ENCODE measurements at places on chromosomes 1 and 21. TPM values are rescaled to one million over a fixed set of nuclear protein-coding genes. Genes with fewer than 3 reads are reported as not detected.

DNA sequence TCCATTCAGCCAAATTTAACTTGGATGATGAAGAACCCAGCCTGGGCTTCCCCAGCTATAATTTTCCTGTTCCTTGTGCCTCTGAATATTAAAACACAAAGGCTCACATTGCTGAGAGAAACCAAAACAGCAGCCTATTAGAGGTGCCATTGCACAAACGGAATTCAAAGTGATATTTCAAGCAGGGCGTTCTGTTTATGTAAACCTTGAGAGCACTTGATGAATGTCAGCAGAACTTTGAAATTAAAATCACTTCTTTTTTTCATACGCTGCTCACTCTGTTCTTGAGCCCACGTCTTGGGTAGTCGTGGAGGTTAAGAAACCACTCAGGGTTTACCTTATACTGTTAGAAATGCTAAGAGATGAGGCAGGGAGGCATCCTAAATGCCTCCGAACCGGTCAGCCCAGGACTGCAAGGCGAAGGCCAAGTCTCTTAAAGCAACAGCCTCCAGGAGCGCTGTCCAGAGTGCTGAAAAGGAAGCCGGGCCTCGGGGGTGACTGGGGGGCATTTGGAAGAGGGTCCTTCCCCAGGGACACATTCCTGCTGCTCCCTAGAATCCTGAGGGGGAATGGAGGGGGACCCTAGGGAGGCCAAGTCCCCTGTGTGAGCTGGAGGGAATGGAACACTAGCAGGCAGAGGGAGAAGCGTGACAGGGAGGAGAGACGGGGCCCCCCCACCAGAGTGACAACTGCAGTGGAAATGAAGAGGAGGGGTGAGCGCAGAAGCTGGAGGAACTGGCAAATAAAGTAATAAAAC, 154.8 kb upstream of the VAMP3 start:
- no peak for DNase-seq

DNA sequence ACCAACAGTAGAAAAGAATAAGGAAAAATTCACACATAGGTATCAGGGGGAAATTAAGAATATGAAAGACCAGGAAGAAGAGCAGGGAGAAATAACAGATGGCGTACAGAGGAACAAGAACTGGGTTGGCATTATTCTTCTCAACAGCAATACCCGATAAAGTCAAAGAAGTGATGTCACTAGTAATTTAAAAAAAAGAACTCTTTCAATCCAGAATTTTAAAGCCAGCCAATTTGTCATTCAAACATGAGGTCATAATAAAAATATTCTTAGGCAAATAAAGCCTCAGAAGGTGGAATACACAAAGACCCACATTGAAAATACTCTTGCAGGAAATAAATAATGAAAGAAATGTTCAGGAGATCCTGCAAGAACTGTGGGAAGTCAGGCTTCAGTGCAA, 8.8 kb downstream of the NCMAP start:
- DNase-seq: no peak

EXOC8 gene
- 11.3 TPM for polyA plus RNA-seq

ALG6 gene
- 25.3 TPM for polyA plus RNA-seq

IGSF5 gene
- 0.46 TPM for polyA plus RNA-seq
